ENCODE measurements at places on chromosomes 7 and 10.

GRCh38 chr10:7421526-7421925 is 10.7 kb upstream of the SFMBT2 start:
- DNase-seq = no peak

- no peak for DNase-seq
Measured at GRCh38 chr7:80428161-80429054, 83.5 kb downstream of the GNAT3 start.

GRCh38 chr7:4868493-4868892 is 6.7 kb upstream of the PAPOLB start:
- DNase-seq = no peak

DNA sequence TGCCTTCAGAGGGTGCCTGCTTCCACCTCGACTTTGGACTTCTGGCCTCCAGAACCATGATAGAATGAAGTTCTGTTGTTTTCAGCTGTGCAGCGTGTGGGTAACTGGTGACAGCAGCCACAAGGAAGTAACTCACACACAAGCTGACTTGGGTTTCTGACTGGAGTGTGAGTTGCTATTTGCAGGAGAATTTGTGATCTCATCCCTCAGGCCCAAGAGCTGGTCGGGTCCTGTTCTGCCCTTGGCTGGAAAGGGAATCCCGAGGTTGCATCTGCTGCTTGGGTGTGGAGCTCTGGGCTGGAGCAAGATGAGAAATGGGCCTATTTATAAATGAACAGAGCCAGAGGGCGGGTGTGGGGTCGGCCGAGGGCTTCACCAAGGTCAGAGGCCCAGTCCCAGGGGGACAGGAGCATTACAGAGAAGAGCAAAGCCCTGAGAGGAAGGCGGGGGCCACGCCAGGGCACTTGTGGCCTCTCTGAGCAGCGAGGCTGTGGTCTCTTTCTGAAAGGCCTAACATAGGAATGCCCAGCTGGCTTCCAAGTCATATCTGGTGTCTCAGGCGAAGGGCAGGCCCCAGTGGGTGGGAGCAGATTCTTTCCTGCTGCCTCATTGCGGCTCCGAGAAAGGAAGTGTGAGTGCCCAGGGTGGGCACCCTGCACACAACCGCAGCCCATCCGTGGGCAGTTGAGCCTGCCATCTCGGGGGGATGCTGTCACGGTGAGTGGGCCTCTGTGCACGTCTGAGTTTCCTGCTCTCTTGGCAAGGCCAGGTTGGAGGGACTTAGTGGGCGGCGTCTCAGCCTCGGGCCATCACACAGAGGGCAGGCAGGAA is 26.5 kb upstream of the C10orf71 start:
- DNase-seq = no peak

GRCh38 chr10:107451047-107451446 is 286.5 kb upstream of the SORCS1 start:
- DNase-seq = no peak

DNA sequence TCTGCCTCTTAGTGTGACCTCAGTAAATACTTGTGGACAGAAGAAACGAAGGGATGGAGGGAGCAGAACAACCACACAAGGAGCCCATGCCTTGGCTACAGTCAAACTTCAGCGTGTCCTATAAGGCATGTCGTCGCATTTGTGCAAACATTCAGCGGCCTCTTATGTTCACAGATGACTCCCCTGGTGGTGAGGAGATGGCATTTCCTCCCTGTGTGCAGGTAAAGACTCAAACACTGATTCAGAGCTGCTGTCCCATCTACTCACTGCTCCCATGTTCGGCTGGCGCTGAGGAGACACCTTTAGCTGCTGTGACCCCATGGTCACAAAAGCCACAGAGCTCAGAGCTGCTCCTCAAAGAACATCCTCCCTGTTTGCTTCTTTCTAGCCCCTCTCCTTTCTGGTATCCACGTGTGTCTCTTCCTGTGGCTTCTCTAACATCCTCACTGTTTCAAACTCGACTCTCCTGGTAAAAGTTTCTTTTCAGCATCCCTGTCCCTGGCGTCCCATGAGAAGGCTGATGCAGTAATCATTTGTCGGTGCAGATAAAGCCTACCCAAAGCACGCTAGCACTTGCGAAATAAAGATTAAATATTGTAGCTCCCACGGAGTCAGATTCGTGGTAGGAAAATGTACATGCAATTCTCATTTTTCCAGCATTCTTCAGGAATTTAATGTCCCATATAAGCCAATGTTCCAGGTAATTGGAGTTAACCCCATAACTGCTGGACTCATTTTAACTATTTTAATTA is 124.9 kb upstream of the NEBL start:
- no peak for DNase-seq

- DNase-seq = no peak
Measured at GRCh38 chr7:41167836-41168235, 535.1 kb downstream of the INHBA start.

DNA sequence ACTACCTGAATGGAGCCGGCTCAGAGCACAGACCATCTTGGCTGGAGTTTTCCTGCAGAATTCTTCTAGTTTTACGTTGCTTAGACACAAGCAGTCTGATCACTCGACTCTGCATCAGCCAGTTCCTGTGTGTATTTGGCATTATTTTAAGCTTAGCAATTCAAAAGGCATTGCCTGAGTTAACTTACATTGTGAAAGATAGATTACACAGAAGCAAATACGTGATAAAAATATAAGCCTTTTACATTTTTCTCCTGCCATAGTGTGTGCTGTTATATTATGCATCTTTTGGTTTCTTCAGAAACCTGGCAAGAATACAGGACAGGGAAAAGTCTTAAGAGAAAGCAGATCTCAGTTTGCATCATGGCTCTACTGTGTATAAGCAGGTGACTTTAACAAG is 98.1 kb downstream of the LRRC4 start:
- DNase-seq = no peak

GRCh38 chr7:150934045-150934766 is 43.9 kb downstream of the KCNH2 start:
- DNase-seq = no peak

- DNase-seq = peak; percentile 78
Measured at GRCh38 chr7:37354656-37355131, 94.0 kb downstream of the ELMO1 start.

- DNase-seq = no peak
Measured at GRCh38 chr10:123570898-123571515, 95.1 kb upstream of the GPR26 start.

DNA sequence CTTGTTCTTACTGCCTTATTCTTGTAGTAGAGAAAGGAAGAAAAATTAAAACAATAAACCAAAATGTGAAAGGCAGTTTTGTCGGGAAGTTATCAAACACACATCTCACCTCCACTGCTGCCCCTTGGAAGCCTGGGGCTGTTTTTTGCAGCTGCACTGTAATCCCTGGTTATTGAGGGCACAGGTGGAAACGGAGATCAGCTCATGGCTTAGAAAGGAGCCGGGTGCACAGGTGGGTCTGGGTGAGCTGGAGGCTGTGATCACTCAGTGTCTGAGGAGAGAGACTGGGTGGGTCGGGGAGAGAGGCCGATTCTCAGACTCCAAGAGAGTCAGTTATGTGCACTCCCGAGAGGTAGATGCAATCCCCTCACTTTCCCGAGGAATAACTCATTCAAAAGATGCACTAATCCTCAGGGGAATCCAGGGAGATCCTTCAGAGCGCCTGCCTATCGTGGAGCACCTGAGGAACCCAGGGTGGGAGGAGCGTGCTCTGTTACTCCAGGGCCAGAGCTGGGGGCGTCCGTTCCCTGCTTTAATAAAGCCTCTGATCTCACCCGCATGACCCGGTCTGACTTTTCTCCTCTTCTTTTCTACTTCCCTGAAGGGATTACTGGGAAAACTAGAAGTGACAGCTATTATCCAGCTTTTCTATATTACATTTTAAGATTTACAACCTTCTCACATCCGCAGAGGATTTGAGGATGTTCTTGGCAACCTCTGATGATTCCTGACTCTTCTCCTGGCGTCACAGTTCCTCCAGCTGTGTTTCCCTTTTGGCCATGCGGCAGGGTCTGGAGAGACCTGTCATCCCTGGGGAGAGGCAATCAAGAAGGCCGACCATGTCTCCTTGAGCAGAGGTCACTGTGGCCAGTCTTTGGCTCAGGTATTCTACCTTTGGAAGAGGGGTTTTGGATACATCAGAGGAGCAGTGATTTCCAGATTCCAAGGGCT is 82.1 kb downstream of the CAMK1D start:
- no peak for DNase-seq

DNA sequence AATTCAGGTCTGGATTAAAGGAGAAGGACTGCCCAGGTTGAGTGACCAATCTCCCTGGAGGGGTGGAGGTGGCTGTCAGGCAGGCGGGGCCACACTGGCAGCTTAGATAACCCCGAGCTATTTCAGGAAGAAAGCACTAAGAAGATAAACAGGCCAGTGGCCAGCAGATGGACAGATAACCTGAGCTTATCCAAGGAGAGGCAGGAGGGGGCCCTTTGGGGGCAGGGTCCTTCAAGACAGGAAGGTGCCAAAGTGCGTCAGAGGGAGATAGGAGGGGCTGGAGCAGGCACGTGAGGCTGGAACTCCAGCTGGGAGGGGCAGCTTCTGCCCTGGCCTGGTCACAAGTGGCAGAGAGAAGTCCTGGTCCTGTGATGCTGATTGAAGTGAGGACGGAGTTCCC is 29.8 kb upstream of the PODXL start:
- DNase-seq = no peak

DNA sequence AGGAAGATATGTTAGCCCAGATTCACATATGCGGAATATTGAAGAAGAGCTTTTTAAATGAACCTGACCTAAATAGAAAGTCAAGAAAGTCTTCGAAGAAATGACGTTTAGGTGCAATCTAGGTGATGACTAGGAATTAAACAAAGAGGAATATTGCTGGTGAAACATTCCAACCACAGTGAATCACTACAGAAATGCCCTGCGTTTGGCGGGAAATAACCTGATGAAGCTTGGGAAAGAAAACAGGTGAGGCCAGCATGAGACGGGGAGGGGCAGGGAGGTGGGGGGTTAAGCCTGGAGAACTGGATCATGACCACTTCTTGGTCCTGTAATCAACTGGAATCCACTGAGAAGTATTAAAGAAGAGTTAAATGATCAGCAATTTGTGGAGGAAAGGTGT is 299.4 kb upstream of the VSTM2A start:
- no peak for DNase-seq

GRCh38 chr10:66405566-66405965 is 520.3 kb upstream of the LRRTM3 start:
- no peak for DNase-seq

- no peak for DNase-seq
Measured at GRCh38 chr7:46982928-46983327, 599.0 kb downstream of the TNS3 start.

GRCh38 chr10:9684186-9684585 is 1333.5 kb upstream of the CELF2 start:
- DNase-seq = no peak

GRCh38 chr7:157669768-157670351 is 333.1 kb downstream of the DNAJB6 start:
- DNase-seq = no peak

- no peak for DNase-seq
Measured at GRCh38 chr7:139230484-139230773, 608 bp upstream of the UBN2 start.

- no peak for DNase-seq
Measured at GRCh38 chr7:117230276-117231046, 92.4 kb downstream of the WNT2 start.

DNA sequence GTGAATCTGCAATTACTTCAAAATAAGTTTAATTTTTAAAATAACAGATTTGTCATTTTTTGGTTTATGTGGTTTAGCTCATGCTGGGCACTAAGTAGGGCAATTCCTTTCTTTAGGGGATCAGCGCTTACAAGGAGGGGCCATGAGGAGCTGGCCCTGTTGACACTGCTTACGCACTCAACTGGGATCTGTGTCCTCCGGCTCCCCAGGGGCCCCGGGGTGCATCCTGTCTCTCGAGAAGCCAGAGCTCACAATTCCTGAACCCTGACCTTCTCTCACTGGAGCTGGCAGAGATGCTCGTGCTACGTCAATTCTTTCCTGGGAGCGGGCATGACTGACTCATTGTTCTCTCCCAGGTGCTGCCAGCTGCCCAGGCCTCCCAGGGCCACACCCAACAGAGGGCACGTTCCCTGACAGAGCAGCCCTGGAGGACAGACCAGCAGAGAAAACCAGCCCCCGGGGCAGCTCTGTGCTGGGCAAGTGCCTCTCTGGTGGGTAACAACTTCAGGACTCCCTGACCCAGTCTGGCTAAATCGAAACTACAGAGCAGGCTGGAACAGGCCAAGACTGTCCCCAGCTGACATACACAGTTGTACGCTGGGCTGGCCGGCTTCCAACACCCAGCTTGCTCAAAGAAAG is 36.8 kb downstream of the CTBP2 start:
- DNase-seq = no peak

GRCh38 chr7:167090-167855 is 25.1 kb upstream of the FAM20C start:
- DNase-seq = no peak

DNA sequence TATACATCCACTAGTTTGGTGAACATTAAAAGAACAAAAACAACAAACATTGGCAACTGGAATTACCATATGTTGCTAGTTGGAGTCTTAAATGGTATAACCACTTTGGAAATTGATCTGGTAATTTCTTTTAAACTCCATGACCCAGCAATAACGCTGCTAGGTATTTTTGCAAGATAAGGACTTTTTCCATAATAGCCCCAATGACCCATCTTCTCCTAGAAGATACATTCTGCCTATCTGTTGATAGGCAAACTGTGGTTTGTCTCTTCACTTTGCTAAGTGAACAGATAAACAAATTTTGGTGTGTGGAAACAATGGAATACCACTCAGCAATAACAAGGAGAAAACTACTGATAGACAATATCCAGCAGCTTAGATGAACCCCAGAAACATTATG is 30.6 kb upstream of the MTURN start:
- DNase-seq = no peak

GRCh38 chr7:134051020-134051419 is 76.1 kb upstream of the LRGUK start:
- no peak for DNase-seq

GRCh38 chr7:76151932-76152331 is 49.8 kb upstream of the SRRM3 start:
- DNase-seq = no peak

DNA sequence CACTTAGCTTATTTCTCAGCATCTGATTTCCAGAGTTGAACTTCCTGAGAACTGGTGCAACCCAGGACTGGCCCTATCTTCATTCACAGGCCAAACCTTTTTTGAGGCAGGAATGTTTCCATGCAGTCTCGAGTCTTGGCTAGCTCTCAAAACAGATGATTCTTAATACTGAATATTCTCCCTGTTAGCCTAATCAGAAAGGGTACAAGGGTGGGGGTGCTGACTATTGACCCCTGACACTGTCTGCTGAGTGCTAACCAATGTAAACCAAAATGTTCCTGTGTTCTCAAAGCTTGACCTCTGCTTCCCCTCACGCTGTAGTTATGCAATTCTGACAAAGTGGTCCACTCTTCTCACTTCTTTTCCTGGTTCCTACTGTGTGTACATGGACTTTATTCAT is 25.3 kb downstream of the VWDE start:
- DNase-seq = no peak

- peak; percentile 60 for DNase-seq
Measured at GRCh38 chr10:32207544-32207943, 139.4 kb downstream of the EPC1 start.

GRCh38 chr10:133129859-133130495 is 30.0 kb upstream of the KNDC1 start:
- no peak for DNase-seq

- DNase-seq = peak; percentile 83
Measured at GRCh38 chr10:119165171-119166117, at the start of gene SFXN4. SFXN4 (minus strand) TSS chr10:119165714; CDS start chr10:119165647, 67 bp downstream.

Data from activated naive CD4-positive, alpha-beta T cell treated with Interleukin-2 at 50 U/mL for 16 hours (primary cell).